ENCODE measurements at places on chromosomes 13 and 19.

DNA sequence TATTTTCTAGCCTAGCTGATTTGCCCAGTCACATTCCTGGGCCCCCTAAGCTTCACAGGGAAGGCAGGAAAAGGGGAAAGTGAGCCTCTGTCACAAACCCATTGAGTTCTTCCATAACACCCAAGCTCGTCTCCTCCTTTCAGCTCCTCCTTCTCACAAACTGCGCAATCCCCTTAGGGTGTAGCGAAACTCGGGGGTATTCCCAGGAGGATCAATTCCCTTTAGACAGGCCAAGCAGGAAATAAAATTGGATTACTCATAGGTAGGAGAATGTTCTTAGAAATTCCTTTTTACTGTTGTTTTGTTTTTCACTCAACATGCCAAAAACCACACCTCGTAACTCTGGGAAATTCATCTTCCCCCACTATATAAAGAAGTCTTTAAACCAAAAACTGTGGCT lies 139.3 kb downstream of the IRS2 start:
- no peak for DNase-seq

DNA sequence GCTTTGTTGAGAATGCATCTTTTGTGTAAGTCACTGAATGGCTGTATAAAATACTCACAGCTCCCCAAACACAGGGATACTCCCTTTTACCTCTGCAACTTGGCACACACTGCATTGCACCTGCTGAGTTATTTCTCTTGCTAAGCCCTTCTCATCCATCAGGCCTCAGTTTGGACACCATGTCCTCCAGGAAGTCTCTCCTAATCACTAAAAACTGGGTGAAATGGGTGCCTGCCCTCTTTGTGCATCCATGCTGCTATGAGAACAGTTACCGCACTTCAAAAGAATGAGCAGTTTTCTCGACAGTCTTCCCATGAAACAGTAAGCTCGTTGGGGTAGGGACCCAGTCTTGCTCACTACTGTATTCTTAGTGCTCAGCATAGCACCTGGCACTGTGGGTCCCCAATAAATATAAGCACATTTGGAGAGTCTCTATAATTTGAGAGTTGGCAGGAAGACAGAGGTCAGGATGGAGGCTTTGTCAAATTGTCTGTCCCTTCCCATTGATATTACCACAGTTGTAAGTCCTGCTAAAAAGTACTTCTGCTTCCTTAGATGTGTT lies 4.6 kb upstream of the SLC25A30 start:
- DNase-seq, result no peak

- no peak for DNase-seq
These were observed 59.5 kb downstream of the MYCBP2 start for GRCh38 chr13:77267362-77267761.

GRCh38 chr19:12665281-12665573 lies 1.3 kb downstream of the MAN2B1 start:
- DNase-seq, result no peak

DNA sequence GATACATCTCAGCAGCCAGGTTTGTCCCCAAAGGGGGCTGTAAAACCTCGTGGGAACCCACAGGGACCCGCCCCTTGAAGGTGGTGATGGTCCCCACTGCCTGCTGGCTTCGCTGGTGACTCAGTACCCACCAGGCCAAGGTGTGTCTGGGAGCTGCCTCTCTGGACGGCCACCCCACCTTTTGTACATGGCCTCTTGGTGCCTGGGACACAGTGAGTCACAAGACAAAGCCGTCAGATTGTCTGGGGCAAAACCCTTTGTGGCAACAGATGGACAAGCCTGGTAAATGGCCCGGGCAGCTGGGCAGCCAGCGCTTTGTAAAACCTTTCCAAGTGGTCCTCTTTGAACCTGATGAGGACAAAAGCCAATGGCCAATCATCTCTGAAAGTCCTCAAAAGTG lies 27.9 kb upstream of the KLF2 start:
- no peak for DNase-seq

DNA sequence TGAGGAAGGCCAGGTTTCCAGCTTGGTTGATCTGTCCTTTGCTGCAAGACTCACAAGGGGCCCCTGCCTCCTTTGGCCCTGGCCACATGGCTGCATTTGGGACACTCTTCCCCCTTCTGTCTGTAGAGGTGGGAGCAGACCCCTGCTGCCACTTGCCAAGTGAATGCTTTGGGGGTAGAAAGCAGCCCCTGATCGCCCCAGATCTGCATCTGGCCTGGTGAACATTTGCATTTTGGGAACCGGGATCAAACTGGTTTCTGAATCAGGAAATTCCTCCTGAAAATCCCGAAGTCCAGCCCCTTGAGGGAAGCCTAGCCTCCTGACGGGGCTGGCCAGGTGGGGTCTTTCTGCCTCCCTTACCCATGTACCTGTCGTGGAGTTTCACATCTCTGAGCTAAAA lies 14.9 kb downstream of the DPF1 start:
- DNase-seq, result no peak

DNA sequence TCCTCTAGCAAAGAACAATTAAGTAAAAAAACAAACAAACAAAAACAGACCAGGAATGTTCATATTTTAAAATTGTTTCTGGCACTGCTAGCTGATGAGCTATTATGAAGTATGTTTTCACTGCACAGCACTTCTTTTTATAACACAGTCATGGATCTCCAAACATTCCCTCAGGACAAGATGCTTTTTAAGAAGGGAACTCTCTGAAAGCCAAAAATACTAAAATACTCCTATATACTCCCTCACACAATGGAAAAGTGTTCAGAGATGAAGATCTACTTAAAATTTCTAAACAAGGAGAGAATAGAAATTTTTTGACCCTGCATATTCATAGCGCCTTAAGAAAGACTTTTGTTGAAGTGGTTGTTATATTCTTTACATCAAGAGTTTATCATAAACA lies 926.8 kb downstream of the DIAPH3 start:
- no peak for DNase-seq

DNA sequence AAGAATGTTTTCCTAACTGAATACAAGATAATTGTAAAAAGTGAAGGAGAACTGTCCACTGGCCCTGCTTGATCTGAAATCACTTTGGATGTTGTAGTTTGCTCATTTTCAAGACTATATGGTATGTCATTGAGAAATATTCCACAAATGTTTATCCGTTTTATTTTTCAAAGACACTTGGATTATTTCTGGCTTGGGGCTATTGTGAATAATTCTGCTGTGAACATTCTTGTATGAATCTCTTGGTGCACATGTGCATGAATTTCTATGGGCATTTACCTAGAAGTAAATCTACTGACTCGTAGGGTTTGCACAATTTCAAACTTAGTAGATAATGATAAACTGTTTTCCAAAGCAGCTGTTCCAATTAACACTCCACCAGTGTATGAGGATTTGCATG lies 8.6 kb downstream of the RXFP2 start:
- DNase-seq, result no peak

DNA sequence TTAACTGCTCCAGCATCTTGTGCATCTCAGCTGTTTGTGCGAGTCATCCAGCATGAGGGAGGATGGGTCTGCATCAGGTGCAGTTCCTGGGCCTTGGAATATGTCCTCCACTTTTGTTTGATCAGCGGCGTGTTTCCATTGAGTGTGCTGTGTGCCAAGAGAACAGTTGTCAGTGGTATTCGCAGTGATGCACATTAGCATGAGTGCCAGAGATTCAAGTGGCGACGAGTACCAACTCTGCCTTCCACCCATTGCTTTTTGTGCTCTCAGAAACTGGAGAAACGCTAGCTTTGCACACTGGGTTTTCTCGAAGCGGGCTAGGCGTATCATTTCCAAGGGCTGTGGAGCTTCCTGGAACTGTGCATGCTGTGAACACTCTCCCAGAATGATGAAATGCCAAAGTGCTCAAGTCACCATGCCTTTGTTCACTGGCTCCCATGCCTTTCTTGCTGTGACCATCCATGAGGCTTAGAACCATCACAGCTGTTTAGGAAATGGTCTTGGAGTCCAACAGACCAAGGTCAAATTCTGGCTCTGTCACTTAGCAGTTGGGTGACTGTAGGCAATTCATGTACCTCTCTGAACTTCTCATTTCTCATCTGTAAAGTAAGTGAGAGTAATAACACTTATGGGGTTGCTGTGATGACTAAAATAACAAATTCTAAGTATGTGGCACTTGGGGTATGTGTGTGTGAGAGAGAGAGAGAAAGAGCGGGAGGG lies 18.4 kb downstream of the LRCH1 start:
- DNase-seq, result no peak

- no peak for DNase-seq
These were observed 14.4 kb upstream of the ERICH6B start for GRCh38 chr13:45629940-45630339.

DNA sequence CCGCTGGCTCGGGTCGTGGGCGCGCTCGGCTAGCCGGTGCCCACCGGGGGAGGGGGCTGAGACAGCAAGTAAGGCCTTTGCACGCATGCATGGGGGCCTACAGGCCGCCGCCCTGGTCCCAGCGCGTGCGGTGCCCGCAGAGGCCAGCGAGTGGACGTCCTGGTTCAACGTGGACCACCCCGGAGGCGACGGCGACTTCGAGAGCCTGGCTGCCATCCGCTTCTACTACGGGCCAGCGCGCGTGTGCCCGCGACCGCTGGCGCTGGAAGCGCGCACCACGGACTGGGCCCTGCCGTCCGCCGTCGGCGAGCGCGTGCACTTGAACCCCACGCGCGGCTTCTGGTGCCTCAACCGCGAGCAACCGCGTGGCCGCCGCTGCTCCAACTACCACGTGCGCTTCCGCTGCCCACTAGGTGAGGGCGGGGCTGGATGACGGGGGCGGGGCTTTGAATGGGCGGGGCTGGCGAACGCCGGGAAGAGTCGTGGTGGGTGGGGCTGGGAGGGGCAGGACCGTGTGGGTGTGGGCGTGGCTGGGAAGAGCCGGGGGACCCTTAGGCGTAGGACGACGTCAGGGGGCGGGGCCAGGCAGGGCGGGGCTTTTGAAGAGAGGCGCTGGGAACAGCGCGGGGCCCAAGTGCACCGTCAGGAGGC lies 2.1 kb downstream of the CILP2 start:
- DNase-seq, result no peak

GRCh38 chr19:45115809-45116615 lies 23.0 kb downstream of the PPP1R37 start:
- no peak for DNase-seq

DNA sequence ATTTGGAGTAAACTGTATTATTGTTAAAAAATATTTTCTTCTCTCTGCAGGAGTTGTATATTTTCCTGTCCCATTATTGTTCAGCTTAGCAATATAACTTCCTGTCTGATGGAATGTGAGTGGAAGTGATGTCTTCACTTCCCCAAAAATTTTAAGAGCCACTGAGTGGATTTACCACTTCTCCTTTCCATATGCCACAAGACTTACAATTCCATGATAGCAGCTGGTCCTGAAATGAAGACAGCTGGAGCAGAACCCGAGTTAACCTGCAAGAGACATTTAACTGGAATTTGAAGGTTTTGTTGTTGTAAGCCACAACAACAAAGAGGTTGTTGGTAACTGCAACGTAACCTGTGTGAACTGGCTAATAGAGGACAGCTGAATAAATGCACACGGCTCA lies 23.4 kb upstream of the TBC1D4 start:
- DNase-seq, result no peak

- DNase-seq, result peak; percentile 63
These were observed 11.0 kb downstream of the PRKCG start for GRCh38 chr19:53892981-53893325.

GRCh38 chr13:61777899-61778298 lies 362.2 kb upstream of the PCDH20 start:
- no peak for DNase-seq

- DNase-seq, result peak; percentile 91
These were observed at the start of gene ZNF845 for GRCh38 chr19:53333463-53334449. Gene ZNF845 (plus strand): TSS chr19:53333749. CDS start chr19:53341308, 7,559 bp downstream.

- DNase-seq, result no peak
These were observed 4.5 kb upstream of the EPSTI1 start for GRCh38 chr13:42996584-42996983.

GRCh38 chr13:65894049-65894448 lies 1336.1 kb downstream of the PCDH9 start:
- DNase-seq, result no peak

DNA sequence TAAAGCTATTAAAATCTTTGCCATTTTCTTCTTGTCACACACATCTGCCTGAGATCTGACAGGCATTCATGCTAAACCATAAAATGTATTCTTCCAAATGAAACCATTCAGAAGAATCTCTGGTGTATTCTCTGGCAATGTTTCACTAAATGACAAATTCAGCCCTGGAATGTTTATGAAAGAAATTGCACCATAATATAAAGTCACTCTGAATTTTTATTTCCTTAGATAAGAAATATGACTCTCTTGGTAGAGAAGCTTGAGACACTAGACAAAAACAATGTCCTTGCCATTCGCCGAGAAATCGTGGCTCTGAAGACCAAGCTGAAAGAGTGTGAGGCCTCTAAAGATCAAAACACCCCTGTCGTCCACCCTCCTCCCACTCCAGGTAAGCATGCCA lies 14.3 kb downstream of the OLFM4 start:
- no peak for DNase-seq

DNA sequence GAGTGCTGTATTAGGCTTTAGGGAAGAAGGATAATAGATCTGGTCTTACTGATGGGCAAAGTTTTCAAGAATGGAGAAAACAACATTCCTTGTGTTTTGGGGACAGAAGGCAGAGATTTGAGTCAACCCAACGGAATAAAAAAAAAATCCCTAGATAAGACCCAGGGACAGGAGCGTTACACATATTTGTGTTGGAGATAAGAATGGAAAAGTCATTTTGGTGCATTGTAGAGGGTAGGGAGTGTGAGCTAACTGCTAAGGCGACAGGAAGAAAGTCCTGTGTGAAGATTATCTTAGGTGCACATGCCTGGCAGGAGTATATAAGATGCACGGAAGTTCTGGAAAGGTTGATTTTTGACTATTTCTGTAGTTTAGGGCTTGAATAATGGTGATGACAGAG lies 450.3 kb upstream of the ARGLU1 start:
- no peak for DNase-seq

- no peak for DNase-seq
These were observed 17.0 kb downstream of the CATSPERG start for GRCh38 chr19:38352611-38353010.

DNA sequence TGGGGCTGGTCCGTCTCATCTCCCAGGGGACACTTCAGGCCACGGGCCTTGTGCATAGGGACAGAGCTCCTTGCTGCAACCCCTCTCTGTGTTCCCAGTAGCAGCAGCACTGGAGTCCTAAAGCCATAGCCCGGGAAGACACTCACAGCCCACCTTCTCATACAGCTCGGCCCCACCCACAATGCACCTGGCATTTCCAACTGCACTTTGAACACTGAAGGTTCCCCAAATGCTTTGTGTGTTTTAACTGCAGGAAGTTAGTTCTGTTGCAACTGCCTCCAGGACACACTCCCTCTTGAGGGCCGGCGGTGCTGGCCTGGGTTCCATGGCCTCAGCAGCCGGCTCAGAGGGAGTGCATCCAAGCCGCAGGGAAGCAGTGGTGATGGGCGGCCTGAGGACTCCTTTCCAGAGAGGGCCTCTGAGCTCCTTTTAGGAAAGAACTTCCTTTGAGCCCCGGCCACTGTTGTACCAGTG lies 22.7 kb upstream of the TMEM255B start:
- DNase-seq, result no peak

DNA sequence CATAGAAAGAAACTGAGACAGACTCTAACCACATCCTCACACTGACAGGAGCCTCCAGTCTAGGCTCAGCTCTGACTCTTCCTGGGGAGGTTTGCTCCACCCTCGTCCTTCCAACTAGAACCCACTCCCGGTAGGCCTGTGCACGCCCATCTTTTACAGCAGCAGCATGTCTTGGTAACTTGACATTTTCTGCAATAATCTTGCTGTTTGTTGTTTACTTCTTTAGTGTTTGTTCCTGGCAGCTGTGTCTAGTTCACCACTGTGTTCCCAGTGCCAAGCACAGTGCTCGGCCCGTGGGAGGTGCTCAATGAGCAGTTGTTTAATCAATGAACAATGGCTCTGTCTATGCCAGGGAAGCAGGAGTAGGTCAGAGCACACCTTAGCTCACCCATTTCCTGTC lies 23.1 kb upstream of the ZNF729 start:
- no peak for DNase-seq

GRCh38 chr19:35153701-35154524 lies 622 bp upstream of the FXYD5 start:
- no peak for DNase-seq

All from H54 (cell line).